COR-L47 (cell line): ENCODE measurements at places on chromosomes 3 and 15.

DNA sequence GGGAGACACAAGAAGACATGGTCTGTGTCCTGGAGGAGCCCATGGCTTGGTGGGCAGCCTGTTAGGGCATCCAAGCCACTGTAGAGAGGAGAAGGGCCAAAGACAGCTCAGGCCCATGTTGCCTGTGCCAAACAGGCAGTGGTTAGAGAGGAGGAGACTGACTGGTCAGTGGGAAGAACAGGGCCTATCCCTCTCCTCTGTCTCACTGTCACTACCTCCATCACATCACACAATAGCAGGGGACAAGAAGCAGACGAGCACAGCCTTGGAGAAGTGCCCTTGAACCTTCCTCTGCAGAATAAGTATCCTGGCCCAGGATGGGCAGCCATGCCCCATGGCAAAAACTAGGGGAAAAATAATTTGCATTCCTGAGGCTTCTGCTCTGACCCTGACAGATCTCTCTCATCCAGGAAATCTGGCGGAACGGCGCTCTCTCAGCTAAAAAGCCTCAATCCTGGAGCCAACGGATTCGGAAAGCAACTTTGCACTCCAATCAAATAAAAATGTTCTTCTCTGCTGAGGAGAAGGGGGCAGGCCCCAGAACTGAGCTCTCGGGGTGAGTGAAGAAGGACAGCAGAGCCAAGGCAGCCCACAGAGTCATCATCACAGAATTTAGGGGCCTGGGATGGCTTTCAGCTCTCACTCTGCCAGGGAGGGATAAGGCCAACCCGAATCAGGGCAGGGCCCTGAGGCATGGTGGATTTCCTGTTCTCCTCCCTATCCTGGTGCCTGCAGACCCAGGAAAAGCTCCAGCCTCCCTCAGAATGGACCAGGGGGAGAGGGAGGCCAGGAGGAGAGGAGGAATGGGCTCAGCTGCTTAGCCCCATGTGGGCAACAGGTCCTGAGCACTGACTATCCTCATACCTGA is 1.6 kb downstream of the SHF start:
- no peak for DNase-seq

DNA sequence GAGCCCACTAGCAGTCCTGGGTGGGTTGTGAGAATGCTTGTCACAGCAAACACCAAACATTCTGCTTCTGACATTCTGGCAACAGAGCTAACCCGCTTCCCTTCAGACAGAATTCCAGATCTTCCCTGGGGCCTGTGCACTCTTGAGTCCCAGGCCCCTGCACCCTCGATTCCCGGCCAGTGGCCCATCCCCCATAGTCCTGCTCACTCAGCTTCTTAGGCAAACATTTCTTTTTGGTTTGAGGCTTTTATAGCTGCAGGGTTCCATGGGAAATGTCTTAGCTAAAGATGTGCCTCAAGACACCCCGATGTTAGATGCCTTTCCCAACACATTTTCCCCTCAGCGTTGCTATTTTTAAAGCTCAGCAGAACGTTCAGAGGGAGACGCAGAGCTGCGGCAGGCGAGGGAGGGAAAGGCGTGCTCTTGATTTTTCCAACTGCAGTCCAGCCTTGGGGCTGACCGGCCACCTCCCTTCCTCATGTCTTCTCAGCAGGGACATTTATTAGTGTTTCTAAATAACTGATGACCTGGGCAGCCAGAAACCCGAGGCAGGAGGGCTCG is 35.2 kb downstream of the ABTB1 start:
- no peak for DNase-seq

DNA sequence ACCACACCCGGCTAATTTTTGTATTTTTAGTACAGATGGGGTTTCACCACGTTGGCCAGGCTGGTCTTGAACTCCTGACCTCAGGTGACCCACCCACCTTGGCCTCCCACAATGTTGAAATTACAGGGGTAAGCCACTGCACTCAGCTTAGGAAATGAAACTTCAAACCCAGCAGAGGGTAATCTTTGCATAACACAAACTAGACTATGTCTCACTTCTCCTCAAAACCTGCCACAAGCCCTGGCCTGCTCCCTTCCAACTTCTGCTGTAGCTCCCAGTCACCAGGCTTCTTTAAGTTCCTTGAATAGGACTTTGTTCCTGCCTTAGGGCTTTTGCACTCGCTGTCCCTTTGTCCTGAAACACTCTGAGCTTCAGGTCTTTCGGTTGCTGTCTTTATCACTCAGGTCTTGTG is 39.2 kb upstream of the SEMA4B start:
- no peak for DNase-seq

GRCh38 chr3:108067768-108068167 is 23.1 kb downstream of the CD47 start:
- DNase-seq = no peak

GRCh38 chr3:79724206-79724605 is 43.6 kb downstream of the ROBO1 start:
- no peak for DNase-seq

DNA sequence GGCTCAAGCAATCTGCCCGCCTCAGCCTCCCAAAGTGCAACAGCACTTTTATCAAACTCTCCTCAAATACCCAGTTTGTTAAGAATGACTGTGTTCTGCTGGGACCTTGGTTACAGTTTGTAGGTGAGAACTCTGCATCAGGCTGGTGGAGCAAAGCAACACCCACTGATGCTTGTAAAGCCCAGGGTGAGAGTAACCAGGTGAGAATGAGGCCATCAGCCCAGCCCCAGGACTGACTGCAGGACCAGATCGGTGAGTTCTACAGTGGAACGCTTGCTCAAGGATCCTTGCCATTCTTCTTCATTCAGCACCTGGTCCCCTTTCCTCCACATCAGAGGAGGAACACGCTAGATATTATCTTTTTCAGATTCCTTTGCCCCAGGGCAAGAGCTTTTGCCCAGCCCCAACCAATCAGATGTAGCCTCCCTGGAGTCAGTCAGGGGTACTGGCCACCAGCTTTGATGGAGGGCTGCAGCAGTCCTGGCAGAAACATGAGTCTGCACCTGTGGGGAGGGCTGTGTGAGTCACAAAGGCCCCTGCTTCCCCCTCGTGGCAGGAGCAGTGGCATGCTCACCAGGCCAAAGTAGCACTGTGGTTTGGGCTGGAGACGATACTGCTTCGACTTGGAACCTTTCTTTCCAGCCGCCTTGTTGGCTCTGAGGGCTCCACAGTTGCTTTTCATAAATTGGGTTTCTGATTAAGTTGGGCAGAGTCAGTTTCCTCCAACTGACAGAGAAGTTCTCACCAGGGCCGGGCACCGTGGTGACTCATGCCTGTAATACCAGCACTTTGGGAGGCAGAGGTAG is 3.5 kb upstream of the SHISA5 start:
- peak; percentile 48 for DNase-seq

DNA sequence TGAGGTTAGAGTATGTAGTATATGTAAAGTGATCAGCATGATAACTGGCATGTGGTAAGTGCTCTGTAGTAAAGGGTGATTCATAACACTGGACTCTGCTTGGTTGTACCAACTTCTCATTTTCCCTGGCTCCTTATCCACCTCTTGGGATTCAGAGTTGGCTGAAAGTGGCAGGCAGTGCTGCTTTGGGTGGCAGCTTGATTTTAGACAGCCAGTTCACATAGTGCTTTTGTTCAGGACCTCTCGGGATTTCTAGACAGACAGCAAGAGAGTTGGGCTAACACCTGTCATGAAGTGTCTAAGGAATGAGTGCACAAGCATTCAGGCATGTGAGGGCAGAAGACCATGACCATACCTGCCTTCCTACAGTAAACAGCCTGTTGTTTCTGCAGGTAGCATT is 69.0 kb downstream of the RBM6 start:
- no peak for DNase-seq

- peak; percentile 21 for DNase-seq
Observed at GRCh38 chr3:32176989-32177701, 61.3 kb upstream of the CMTM8 start.

- no peak for DNase-seq
Observed at GRCh38 chr3:101999177-101999779, 150.0 kb downstream of the NFKBIZ start.

GRCh38 chr3:88462230-88462629 is 312.5 kb downstream of the C3orf38 start:
- no peak for DNase-seq

GRCh38 chr3:30181581-30181980 is 424.8 kb upstream of the TGFBR2 start:
- DNase-seq = no peak

DNA sequence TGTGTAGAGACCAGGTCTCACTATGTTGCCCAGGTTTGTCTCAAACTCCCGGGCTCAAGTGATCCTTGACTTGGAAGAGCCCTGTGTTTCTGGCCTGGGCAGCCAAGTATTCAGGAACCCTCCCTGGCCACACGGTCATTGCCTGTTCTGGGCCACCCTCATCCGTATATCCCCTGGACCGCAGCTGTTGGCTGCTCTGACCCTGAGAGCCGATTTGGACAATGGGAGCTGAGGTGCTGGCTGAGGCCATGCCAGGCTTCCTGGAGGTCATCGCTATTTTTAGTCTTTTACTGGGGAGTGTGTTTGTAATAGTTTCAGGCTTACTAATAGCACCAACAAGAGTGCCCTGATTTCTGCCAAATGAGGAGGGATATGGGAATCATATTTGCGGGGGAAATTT is 60.7 kb downstream of the ADAMTS7 start:
- DNase-seq = no peak

DNA sequence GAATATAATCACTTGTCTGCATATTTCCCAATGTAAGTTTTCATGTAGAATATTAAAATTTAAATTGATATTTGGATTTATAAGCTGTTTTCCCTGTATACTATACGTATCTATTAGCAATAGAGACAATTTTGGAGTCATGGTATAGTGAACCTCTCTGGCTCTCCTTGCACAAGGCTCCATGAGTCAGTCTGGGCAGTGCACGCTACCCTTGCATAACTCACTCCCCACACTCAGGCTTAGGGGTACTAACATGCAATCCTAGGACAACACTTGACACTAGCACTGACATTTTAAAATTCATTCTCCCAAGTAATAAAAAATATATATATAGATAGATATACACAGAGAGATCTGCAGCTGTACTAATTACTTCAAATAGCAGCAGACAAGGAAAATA is 39.2 kb downstream of the SLC24A1 start:
- no peak for DNase-seq

DNA sequence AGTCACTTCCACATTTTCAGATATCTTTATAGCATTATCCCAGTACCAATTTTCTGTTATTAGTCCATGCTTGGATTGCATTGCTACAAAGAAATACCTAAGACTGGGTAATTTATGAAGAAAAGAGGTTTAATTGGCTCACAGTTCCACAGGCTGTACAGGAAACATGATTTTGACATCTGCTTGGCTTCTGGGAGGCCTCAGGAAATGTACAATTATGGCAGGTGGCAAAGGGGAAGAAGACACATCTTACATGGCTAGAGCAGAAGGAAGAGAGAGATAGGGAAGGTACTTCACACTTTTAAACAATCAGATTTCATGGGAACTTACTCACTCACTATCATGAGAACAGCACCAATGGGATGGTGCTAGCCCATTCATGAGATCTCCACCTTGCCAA is 172.3 kb upstream of the GPR149 start:
- DNase-seq = no peak

GRCh38 chr15:82750831-82751180 is 41.1 kb upstream of the AP3B2 start:
- peak; percentile 5 for DNase-seq

- no peak for DNase-seq
Observed at GRCh38 chr15:39843565-39843964, 60.9 kb upstream of the FSIP1 start.

DNA sequence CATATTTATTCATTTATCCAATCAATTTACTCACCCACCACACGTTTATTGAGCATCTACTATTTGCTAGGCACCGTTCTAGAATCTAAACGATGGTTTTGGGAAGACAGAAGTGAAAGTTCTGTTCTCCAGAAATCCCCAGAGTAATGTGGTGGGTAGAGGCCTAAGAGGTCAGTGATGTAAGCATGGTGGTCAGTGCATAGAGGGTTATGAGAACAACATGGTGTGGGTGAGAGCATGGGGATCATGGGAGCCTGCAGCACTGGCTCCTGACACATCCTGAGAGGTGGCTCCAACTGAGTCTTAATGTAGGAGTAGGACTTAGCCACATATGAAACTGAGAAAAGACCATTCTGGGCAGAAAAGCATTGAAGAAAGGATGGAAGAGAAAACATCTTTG is 85.3 kb upstream of the TNFAIP8L3 start:
- no peak for DNase-seq

DNA sequence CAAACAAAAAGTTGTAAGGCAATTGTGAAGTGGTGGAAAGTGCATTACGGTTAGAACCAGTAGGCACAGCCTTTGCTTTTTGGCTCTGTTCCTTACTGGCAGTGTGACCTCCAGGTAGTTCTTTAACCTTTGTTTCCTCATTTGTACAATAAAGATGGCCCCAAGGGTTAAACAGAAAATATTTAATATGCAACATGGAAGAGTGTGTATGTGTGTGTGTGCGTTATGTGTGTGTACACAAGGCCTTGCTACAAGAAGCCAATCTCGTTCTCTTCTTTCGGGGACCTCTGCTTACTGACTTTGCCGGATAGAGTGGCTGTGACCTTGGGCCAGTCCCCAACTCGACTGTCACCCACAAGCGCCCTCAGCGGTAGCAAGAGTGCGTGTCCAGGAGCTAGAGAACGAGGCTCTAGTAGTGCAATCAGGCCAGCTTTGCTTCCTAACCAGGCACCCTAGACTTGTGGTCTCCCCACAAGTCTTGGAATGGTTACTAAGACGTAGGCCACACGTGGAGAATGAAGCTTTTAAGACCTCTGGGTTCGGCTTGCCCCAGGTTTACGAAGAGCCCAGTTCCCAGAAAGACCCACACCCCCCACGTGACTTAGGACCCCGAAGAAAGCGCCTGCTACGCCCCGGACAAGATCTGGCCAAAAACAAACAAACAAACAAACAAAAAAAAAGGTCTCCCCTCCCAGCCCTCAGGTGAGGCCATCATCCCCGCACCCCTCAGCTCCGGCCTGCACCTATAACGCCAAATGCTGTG is 593 bp downstream of the CIAO2A start:
- no peak for DNase-seq

- DNase-seq = no peak
Observed at GRCh38 chr3:67349551-67350174, 304.7 kb downstream of the SUCLG2 start.

GRCh38 chr3:69959581-69959980 is 40.0 kb upstream of the SAMMSON start:
- DNase-seq = no peak

GRCh38 chr15:67915461-67916374 is 75.9 kb upstream of the RNU6-1 start:
- DNase-seq = peak; percentile 88

GRCh38 chr15:63978511-63979261 is 67.6 kb downstream of the DAPK2 start:
- no peak for DNase-seq
